Stimulated activated CD8-positive, alpha-beta memory T cell treated with anti-CD3 and anti-CD28 coated beads, Interleukin-4, amount 100 ng/mL, for 4 hours (primary cell): ENCODE measurements at places on chromosomes 6 and 20.

DNA sequence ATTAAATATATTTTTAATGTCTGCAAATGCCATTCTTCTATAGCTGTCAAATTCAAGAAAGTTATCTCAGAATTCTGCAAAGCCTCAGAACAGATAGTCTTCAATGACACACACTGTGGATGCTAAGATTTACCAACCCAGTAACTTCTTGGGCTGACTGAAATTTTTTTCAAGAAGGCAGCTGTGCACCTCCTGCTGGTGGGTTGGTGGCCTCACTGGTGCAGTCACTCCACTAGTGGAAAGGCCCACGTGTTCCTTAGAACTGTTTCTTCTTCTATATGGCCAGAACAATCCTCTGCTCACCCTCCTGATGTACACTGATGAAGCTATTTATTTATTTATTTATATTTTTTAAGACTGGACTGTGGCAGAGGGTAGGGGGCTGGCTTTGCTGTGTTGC lies 28.1 kb upstream of the MTCL3 start:
- DNase-seq = no peak

DNA sequence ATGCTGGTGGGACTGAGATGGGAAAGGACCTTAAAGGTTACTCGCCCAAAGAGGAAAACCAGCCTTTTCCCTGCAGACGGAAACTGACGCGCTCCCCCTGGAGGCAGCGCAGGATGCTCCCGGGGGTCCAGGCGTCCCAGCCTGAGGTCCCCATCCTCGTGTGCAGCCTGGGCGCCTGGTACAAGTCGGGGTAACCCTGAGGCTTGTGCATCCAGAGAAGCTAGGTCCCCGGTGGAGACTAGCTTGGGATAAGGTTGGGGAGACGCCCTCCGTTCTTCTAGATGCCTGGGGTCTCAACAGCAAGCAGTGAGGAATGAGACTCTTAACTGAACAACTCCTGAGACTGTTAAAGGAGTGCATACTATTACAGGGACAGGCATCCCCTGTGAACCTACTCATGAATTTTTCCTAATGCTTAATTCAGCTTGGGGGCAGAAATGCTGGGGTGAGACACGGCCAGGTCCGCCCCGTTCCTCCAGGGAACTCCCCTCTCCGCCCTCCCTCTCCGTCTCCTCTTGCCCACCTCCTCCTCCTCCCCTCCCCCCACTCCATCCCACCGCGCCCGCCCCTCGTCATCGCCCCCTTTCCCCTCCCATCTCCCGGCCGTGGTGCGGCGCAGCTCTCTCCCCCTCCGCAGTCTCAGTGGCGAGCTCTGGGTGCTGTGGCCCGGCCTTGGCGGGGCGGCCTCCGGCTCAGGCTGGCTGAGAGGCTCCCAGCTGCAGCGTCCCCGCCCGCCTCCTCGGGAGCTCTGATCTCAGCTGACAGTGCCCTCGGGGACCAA lies at the start of gene PRSS35:
TSS of gene PRSS35 (plus strand) at position 634 of the 781 bp plus-strand sequence. CDS start 10,908 bp downstream, outside the sequence.
- no peak for DNase-seq

GRCh38 chr6:8387942-8388437 lies 47.4 kb downstream of the SLC35B3 start:
- no peak for DNase-seq

DNA sequence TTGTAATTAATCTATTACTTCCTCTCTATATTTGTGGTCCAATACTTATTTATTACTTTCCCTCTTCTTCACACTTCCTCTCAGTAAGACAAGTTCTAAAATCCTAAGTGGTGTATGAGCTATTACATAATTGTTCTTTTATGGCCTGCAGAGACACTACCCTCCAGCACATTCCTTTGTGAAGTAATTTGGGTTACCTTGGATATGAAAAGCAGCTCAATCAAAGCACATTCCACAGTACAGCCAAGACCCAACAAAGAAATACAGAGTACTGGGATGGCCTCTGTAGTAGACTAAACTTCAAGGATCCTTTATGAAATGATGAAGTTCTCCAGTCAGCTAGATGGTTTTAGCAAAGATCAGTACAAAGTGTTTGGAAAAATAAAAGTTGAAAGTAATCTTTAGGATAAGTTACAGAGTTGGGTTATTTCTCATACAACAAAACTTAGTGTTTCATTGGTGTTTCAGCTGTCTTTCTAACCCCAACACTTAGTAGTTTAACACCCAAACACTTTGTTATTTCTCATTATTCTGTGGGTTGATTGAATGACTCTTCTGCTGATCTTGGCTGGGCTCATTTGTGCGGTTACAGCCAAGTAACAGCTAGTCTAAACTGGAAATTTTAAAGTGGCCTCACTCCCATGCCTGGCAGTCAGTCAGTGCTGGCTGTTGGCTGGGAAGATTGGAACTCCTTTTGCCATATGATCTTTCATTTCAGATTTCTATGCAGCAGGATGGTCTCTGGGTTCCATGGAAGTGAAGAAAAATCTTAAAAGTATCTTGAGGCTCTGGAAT lies 161.5 kb upstream of the POU3F2 start:
- no peak for DNase-seq

DNA sequence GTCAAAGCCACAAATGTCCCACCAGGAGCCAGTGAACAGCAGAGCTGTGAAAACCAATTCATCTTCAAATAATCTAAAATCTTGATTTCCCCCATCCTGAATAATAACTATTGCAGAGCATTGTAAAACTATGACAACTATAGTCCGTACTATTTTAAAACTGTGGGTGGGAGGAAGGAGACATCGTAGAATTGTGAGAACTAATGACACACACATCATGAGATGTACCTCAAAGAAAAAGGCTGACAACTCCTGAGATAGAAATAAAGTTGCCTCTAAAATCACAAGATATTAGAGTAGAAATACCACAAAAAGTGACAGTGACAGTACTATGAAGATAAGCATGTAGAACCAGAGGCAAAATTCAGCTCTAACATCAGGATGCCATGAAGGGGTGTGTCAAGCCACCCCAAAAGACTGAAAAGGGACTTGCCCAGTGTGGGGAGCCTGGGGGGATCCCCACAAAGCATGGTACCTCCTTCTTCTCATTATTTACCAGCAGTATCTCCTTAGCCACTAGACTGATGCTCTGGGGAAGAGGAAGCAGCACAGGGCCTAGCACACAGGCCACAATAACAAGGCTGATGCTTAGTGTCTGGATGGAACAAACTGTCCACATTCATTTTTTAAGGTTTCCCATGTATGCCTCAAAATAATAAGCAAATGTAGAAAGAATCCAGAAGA lies 13.4 kb downstream of the NAPB start:
- DNase-seq = no peak

DNA sequence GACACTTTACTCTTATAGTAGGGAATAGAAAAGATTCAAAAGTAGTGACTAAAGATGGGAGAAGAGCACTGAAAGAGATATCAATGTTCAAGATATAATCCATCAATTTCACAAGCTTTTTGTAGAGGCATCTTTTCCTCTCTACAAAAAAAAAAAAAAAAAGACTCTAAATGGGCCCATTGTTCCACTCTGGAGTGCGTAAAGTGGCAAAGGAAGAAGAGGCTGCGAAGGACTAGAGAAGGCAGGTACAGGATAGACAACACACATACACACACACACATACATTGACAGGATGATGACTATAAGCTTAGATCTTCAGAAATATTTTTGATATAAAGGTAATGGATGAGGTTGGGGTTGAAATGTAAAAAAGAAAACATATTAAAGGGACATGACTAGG lies 157.6 kb downstream of the HIVEP2 start:
- DNase-seq = no peak

DNA sequence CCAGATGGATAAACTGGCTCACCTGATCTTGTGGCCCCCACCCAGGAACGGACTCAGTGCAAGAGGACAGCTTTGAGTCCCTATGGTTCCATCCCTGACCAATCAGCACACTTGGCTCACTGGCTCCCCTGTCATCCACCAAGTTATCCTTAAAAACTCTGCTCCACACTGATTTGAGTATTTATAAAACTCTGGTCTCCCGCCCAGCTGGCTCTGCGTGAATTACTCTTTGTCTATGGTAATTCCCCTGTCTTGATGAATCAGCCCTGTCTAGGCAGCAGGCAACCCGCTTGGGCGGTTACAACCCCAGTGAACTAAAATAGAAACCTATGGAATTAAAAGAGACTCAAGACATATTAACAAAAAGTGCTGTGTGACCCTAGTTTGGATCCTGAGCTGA lies 38.1 kb upstream of the CD83 start:
- no peak for DNase-seq

GRCh38 chr6:39608652-39609345 lies 116.4 kb downstream of the KIF6 start:
- no peak for DNase-seq

GRCh38 chr6:25233226-25233625 lies 45.9 kb upstream of the CARMIL1 start:
- DNase-seq = no peak

GRCh38 chr6:118588626-118589025 lies 40.5 kb downstream of the PLN start:
- no peak for DNase-seq

DNA sequence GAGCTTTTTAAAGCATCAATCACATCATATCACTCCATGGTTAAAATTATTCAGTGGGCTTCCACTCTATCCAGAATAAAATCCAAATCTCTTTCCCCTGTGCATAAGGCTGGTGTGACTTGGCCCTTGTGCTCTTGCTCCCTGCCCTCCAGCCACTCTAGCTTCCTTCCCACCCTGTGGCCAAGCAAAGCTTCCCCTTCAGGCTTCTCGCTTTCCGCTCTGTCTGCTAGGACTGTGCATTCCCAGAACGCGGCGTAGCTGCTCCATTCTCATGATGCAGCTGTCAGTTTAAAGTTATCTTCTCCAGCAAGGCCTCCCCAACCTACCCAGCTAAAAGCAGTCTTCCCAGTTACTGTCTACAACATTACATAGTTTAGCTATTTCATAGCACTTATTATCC lies 19.4 kb upstream of the KCNK16 start:
- no peak for DNase-seq

- DNase-seq = no peak
Observed at GRCh38 chr6:155493026-155493693, 37.5 kb upstream of the NOX3 start.

GRCh38 chr20:31962761-31963160 lies 5.2 kb upstream of the XKR7 start:
- DNase-seq = no peak

- DNase-seq = no peak
Observed at GRCh38 chr6:56463443-56463842, 179.2 kb downstream of the DST start.

GRCh38 chr6:56490993-56491392 lies 151.7 kb downstream of the DST start:
- DNase-seq = no peak

DNA sequence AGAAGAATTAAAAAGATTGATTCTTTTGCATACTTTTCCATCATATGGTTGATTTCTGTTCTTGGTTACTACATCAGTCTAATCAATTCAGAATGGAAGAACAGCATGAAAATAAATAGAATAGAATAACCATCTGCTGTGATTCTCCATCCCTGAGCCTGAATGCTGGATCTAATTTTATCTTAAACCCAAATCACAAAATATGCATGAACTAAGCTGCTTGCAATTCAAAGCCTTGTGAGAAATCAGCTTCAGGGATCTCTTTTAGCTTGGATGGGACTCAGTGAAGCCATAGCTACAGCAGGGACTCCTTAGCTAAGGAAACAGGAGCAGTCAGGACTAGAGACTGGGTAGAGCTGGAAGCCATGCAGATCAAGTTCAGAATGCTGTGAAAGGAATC lies 74.1 kb downstream of the TPBG start:
- DNase-seq = no peak

DNA sequence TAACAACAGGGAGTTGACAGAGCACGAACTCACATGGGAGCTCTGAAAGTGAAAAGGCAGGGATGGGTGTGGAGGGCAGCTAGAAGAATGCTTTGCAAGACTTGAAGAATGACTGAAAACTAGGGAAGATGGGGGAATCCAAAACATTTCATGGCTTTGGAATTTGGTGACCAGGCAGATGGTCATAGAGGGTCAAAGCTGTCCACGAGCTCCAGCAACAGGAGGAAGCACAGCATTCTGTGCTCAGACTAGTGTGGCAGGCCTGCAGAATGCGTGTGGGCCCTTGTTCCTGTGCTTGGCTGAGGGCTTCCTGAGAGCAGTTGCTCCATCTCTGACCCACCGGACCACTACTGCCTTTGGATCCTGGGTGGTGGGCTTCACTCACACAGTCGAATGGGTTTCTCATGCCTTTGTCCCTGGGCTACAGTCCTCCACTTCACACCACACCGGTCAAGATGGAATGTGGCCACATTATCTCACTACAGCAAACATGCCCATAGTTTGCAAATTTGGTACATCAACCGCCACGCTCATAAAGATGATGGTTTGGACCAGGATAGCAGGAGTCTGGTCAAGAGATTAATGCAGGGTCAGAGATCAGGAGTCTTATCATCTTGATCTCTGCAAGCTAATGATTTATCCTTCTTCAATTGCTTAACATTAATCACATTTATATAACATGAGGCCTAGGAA lies 100.7 kb downstream of the SGK1 start:
- DNase-seq = no peak

GRCh38 chr20:4664691-4665360 lies 56.9 kb upstream of the PRND start:
- no peak for DNase-seq

GRCh38 chr20:20241976-20242375 lies 125.9 kb upstream of the INSM1 start:
- DNase-seq = no peak

DNA sequence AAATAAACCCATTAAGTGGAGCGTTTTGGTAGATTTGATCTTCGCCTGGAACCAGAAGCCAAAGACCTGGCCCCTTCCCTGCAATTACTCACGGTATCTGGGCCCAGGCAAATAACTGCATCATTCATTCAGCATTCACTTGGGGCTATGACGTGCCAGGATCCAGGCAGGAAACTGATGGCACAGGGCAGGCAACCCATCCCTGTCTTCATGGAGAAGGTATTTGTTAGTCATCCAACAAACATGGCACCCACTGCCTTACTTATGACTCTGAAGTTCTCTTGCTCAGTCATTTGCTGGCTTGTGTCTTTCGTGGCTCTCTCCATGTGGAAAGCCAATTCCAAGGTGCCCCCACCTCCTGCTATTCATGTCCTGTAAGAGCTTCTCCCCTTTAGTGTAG lies 232.4 kb downstream of the BMP7 start:
- no peak for DNase-seq

DNA sequence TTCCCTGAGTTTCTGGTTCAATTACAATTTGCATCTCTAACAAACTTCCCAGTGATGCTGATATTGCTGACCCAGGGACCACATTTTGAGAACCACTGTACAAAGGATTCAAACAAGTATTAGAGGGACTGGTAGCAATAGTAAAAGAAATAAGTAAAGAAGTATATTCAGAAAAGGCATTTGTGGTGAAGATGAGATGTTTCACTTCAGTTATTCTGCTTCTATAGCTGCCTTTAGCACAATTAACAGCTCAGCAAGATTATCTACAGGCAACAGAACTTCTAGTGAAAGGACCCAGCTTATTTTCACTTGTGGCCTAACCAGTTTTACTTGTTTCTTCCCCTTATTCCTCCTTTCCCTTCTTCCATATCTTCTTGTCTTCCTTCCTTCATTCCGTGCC lies 149.4 kb downstream of the PHF3 start:
- DNase-seq = no peak
